Activated CD4-positive, alpha-beta T cell treated with anti-CD3 and anti-CD28 coated beads for 36 hours (primary cell): ENCODE measurements at places on chromosomes 2 and 18. TPM values are rescaled to one million over a fixed set of nuclear protein-coding genes. Genes with fewer than 3 reads are reported as not detected.

CPLX4 gene
- not detected for total RNA-seq

ACVR1C gene
- total RNA-seq, result 1.6 TPM

TSGA10 gene
- total RNA-seq, result 6.4 TPM

TUBA4B gene
- total RNA-seq, result not detected

CLEC4F gene
- total RNA-seq, result not detected

PARD3B gene
- not detected for total RNA-seq

ZSWIM2 gene
- total RNA-seq, result not detected

ASPRV1 gene
- total RNA-seq, result 0.73 TPM

LOXHD1 gene
- total RNA-seq, result 0.07 TPM

LRRC30 gene
- total RNA-seq, result not detected

GBX2 gene
- total RNA-seq, result not detected

CCDC74A gene
- total RNA-seq, result 3.5 TPM

NAT8 gene
- not detected for total RNA-seq

CYP27C1 gene
- not detected for total RNA-seq

RAB11FIP5 gene
- total RNA-seq, result 16.5 TPM

GALNT13 gene
- not detected for total RNA-seq

TRIM43 gene
- not detected for total RNA-seq

NGEF gene
- 2.0 TPM for total RNA-seq
